ENCODE measurements at places on chromosomes 7 and 10.

GRCh38 chr10:93071674-93072224 lies 1.9 kb upstream of the CYP26A1 start:
- no peak for DNase-seq

DNA sequence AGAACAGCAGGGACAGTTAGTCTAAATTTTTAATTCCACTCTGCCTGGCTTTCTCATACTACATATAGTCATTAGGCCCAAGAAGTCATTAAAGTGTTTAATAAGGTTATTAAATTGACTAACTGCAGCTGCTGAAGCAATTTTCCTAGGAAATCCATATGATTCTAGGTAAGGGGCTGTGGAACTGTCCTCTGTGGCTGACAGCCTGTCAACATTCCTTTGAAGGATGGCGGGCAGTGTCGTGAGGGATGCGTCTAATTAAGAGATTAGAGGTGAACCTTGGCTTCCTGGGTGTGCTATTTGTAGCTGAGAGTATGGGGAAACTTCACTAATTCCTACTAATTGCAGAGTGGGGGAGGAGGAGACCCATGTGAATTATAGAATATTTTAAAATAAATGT lies 64.6 kb downstream of the SNX10 start:
- DNase-seq: no peak

DNA sequence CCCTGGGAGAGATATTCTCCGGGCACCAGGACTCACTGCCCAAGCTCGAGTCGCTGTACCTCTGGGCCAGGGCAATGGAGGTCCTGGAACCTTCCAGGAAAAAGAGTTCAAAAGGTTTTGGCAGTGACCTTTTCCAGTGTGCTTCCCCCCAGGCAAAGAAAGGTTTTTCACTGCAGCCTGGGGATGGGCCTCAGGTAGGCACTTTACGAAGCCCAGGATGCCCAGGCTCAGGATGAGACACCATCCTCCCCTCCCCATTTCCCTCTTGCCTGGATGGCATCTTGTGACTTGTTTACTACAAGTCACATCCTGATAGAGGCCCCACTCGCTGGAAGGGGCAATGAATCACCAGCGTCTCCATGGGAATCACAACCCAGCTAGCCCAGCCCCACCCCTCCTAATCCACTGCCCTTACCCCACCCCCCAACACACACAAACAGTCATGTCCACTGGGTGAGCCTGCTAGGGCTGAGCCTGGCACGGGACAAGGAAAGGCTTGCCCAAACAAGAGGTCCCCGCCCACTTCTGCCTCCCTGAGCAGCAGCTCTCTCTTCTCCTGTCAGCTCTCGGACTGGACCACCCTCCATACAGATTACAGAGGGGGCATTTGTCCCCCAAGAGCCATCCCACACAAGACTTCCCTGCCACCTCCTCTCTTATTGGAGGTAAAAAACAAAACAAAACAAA lies 93.8 kb upstream of the SMNDC1 start:
- DNase-seq: no peak

GRCh38 chr7:128737867-128738385 lies 1.2 kb upstream of the CALU start:
- DNase-seq: no peak

GRCh38 chr10:86013568-86013967 lies 353.0 kb downstream of the GRID1 start:
- no peak for DNase-seq

DNA sequence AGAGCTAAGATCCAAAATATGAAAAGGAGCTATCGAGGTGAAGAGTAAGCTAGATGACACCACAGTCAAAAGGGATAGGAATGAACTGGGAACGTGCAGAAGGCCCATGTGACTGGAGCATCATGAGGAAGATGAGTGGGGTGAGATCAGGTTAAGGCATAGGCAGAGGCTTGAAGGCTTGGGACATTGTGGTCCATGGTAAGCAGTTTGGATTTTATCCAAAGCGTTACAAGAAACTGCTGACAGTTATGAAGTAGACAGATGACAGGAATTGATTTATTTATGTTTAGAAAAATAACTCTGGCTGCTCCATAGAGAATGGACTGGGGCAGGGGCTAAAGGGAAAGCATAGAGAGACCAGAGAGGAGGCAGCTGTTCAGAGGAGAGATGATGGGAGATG lies 18.1 kb upstream of the PANK1 start:
- no peak for DNase-seq

DNA sequence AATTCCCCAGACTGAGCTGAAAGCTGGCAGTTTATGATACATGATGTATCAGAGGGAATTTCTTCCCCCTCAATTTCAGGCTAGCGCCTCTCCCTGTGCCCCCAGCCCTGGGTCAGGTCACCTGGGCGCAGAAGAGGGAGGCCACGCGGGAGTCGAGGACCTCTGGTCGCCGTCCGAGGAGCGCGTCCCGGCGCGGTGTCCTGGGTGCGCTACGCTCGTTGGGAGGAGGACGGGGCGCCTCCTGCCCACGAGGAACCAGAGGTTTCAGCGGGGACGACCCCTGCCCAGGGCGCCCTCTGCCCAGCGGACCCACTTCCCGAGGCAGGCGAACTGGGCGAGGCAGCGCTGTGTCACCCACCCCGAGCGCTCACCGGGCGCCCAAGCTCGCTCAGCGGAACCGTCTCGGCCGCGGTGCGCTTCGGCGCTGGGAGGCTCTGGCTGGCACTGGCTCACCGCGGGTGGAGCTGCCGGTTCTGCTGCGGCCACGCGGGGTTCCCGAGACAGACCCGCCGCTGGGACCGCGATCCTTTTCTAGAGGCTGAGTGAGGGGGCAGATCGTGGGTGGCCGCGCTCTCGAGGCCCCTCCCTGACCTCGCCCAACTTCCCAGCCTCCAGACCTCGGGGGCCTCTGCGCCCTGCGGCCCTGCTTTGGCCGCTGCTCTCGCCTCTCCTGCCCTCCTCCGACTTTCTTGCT lies at the start of gene FAM237B:
Gene FAM237B, minus strand, starts transcription at position 504 of the 694 bp plus-strand sequence. CDS start 1,556 bp downstream, outside the sequence.
- no peak for DNase-seq

GRCh38 chr10:100824886-100825285 lies 79.5 kb downstream of the PAX2 start:
- no peak for DNase-seq

GRCh38 chr7:94088560-94088959 lies 84.4 kb upstream of the BET1 start:
- DNase-seq: no peak

DNA sequence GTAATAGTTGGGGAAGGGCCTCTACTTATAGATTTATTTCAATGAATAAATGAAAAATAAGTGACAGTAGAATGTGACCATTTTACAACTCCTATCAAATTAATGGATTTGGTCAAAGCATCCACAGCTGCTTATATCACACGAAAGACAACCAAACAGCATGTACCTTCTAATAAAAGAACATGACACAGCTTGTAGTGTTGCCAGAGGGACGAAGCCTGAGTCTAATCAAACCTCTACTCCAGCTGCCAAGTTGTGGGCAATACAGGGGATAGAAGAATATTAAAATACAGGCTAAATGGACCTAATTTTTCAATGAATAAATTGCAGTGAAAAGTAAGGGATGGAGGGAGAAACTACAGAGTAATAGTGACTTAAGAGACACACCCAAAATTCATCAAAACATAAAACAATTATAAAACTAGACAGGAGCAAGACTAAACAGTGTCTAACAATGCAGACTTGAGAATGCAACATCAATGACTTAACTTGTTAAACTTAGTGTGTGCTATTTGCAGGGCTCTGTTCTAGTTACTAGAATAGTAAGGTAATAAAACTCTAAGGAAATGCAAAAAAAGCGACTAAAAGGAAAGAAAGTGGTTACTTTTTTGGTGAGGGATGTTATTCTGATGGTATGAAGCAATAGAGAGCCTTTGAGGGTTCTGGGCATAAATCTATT lies 853.8 kb downstream of the GRM8 start:
- no peak for DNase-seq

DNA sequence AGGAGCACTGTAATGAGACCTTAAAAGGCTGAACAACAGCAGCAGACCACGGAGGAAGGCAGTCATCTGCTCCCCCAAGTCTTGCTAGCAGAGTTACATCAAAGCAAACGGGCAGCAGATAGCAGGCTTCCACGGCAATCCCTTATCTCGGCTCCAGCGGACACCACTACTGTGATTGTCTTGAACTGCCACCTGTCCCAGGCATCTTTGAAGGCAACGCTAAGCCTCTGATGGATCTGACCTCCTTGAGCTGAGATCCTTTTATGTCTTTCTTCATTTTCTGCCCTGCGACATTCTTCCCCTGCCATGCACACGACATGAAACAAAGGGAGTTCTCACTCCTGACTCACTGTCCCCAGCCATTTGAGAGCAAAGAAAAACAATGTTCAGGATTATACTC lies 111.7 kb downstream of the GLI3 start:
- no peak for DNase-seq

DNA sequence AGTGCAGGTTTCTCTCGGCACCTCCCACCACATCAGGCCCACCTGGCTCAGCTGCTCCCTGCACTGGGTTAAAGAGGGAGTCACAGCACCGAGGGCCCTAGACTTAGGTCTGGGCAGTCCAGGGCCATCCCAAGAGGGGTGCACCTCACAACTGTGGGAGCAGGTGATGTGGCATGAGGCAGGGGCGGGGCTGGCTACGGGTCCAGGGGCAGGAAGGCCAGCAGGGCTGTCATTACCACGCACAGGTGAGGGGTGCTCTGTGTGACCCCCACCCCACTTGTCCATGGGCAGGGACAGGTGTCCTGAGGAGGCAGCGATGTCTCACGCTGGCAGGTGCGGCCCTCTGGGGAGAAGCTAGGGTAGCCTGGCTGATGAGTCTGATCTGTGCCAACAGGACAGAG lies 40.5 kb upstream of the DPYSL4 start:
- no peak for DNase-seq

GRCh38 chr10:84659027-84659426 lies 330.6 kb downstream of the CCSER2 start:
- no peak for DNase-seq

- no peak for DNase-seq
Observed at GRCh38 chr7:48074204-48074654, 14.8 kb upstream of the UPP1 start.

DNA sequence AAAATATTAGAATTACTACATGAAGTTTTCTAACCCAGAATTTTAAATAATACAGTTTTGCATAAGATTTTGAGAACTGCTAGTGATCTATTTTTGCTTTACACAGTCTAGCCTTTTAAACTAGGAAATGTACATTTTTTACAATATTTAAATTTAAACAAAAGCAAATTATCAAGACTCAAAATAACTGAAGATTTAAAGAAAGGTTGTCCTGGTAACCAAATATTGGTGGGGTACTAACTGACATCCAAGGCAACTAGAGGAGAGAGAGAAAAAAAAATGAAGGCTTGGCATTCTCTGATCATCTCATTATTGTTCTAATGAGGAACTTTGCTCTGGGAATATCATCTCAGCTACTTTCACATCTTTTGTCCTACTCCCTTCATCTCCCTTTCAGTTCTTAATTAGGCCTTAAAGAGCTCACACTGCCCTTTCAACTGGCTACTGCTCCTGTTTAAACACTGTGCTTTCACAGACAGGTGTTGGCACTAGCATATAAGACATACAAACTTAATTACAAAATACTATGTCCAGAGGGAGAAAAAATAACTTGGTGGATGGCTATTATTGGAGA lies 33.7 kb downstream of the RAB11FIP2 start:
- DNase-seq: no peak

- DNase-seq: no peak
Observed at GRCh38 chr7:13181216-13181615, 493.8 kb downstream of the ARL4A start.

GRCh38 chr7:62361-63116 lies 129.8 kb upstream of the FAM20C start:
- DNase-seq: no peak

DNA sequence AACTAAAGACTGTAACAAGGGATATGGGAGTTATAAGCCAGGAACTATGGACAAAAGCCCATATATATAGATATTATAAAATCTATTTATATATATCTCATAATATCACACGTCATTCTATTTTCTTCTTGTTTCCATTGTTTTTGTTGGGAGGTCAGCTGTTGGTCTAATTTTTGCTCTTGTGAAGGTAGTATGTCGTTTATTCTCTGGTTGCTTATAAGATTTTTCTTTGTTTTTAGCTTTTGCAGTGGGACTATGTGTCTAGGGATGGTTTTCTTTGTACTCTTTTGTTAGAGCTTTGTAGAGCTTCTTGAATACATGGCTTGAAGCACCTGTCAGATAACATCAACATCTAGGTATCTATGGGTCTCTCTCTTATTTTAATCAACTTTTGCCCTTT lies 14.0 kb downstream of the ARL4A start:
- DNase-seq: no peak

DNA sequence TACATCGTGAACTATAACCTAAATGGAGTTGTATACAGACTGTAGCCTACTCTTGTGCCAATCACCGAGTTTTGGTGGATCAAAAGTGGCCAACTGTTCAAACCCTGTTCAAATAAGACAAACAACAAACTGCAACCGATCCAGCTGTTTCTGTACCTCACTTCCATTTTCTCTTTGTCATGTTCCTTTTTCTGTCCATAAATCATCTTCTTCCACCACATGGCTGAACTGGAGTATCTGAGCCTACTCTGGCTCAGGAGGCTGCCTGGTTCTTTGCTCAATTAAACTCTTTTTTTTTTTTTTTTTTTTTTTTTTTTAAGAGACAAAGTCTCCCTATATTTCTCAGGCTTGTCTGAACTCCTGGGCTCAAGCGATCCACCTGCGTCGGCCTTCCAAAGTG lies 59.0 kb upstream of the NPVF start:
- no peak for DNase-seq

DNA sequence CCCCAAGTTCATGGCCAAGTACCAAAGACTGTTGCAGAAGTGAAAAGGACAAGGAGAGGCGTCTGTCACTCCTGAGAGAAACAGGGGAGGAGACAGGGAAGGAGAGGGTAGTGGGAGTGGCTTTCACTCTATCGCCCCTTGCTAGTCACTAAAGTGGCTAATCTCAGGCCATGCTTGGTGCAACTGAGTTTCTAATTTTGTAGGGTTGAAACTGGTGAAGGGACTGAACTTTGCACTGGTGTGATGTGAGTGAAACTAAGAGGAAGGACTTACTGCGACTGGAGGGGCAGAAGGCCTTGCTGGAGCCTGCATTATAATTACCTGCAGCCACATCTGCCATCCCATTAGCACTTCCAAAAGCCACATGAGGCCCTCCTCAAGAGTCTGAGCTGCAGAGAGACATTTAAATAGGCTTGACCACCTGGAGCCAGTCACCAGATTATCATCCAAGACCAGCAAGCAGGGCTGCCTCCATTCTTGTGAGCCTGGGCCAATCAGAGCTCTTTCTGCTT lies 107.2 kb upstream of the EEPD1 start:
- no peak for DNase-seq

GRCh38 chr10:68139448-68140272 lies 30.4 kb downstream of the MYPN start:
- DNase-seq: no peak

- no peak for DNase-seq
Observed at GRCh38 chr10:17407047-17407446, 47.3 kb downstream of the ST8SIA6 start.

- DNase-seq: peak; percentile 83
Observed at GRCh38 chr10:32995751-32996150, 37.7 kb upstream of the ITGB1 start.

GRCh38 chr10:12321641-12322040 lies 27.7 kb upstream of the CAMK1D start:
- DNase-seq: no peak

All from GM12865 (cell line).